ENCODE measurements at places on chromosomes 4 and X. TPM values are rescaled to one million over a fixed set of nuclear protein-coding genes. Genes with fewer than 3 reads are reported as not detected.
A peak's percentile ranks its signal among the peaks of the same experiment; 100 is the strongest.

GRCh38 chr4:145014365-145014764, 83.6 kb downstream of the ANAPC10 start:
- DNase-seq: no peak

DNA sequence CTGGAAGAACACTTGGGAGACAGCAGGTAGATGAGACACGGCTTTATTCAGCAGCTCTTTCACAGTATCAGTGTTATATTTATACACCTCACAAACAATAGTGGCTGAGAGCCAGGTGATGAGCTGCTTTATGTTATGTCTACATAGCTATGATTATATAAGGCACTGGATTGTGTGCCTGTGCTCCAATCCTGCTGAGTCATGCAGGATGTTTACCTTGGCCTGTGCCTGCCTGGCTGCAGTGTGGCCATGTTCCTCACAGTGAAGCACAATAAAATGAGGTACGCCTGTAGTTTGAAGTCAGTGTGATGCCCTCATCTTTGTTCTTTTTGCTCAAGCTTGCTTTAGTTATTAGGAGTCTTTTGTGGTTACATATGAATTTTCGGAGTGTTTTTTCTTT, 31.3 kb downstream of the CXCL13 start:
- DNase-seq: no peak

DNA sequence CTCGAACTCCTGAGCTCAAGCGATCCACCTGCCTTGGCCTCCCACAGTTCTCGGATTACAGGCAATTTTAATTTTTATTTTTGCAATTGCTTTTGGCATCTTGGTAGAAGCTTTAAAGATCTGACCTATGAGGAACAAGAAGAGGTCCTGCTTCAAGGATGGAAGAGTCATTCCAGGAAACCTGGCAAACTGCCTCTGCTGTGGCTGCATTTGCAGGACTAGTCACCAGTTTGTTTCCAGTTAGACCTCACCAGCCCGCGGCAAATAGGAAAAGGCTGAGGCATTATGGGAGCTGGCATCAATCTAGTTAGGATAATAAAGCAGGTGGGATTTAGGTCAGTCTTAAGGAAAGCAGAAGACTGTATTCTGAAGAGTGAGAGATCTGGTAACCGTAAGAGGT, 51.9 kb upstream of the LAS1L start:
- peak; percentile 24 for DNase-seq

DNA sequence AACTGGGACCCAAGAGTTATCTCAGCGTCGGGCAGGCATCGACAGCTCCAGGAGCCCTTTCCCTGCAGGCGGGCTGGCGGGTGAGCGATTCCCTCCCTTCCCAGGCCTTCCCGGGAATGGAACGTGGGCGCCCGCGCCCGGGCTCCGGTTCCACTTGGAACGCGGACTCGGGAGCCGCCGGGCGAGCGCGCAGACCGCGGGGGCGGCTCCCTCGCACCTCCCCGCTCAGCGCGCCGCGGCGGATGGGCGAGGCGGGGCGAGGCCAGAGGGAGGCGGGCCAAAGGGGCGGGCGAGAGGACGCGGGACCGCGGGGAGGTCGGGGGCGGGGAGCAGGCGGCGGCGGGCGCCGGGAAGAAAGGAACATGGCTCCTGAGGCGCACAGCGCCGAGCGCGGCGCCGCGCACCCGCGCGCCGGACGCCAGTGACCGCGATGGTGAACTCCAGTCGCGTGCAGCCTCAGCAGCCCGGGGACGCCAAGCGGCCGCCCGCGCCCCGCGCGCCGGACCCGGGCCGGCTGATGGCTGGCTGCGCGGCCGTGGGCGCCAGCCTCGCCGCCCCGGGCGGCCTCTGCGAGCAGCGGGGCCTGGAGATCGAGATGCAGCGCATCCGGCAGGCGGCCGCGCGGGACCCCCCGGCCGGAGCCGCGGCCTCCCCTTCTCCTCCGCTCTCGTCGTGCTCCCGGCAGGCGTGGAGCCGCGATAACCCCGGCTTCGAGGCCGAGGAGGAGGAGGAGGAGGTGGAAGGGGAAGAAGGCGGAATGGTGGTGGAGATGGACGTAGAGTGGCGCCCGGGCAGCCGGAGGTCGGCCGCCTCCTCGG, at the start of gene PKD2:
TSS of gene PKD2 (plus strand) at position 332 of the 818 bp plus-strand sequence. CDS start at position 431, 99 bp downstream.
- peak; percentile 93 for DNase-seq

DNA sequence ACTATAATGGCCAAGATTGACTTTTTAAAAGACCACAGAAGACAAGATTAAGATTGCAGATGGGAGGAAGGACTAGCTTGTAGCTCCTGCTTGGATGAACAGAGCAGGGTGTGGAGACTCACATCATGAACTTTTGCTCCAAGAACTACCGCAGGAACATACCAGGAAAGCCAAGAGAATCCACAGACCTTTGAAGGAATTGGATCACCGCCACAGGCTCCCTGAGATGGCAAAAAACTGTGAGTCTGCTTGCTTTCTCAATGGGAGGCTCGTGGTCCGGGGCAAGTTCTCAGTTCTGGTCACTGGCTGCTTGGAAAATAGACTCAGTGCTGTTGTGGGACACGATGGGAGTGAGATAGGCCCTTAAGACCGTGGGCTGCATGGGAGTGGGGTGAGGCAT, 276.6 kb downstream of the CCSER1 start:
- no peak for DNase-seq

- no peak for DNase-seq
Observed at GRCh38 chr4:155673453-155673979, 6.9 kb downstream of the GUCY1A1 start.

GRCh38 chrX:110036162-110037033, 33.5 kb downstream of the TMEM164 start:
- no peak for DNase-seq

- DNase-seq: no peak
Observed at GRCh38 chr4:35649778-35650177, 594.5 kb downstream of the ARAP2 start.

DNA sequence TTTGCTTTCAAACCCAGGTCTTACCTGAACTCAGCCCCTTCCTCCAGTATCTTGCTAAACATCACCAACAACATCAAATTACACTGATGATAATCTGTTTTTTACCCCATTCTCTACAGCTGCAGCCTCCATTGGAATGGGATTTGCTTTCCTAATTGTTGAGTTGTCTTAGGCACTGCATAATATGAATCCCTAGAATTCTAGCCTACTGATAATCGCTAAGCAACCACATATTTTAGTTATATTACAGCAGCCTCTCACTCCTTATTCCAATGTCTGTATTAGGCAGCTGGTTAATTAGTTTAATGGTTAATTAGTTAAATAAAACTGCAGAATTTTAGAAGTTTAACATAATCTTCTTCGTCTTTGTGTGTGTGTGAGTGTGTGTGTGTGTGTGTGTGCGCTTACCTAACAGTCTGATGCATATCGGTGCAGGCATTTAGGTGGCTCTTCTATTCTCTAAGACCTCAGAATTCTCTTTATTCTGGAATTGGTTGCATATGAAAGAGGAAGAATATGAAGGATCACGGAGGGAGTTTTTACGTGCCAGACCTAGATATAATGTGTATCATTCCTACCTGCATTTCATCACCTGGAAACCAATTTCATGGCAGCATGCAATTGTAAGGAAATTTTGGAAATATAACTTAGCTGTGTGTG, 5.3 kb upstream of the COMMD8 start:
- DNase-seq: no peak

DNA sequence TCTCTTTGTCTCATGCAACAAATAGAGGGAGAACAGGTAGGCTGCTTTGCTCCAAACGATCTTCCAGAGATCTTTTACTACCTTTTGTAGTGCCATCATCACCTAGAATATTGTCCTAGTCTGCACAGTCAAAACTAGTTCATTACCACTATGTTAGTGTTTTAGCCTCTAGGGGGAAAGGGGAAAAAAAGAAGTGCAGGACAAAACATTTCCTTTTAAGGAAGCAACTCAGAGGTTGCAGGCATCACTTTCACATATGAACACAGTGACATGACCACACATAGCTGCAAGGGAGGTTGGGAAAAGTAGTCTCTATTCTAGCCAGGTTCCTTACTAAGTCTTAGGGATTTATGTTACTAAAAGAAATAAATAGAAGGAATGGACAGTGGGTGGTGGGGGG, 39.3 kb upstream of the RAP2C start:
- no peak for DNase-seq

DNA sequence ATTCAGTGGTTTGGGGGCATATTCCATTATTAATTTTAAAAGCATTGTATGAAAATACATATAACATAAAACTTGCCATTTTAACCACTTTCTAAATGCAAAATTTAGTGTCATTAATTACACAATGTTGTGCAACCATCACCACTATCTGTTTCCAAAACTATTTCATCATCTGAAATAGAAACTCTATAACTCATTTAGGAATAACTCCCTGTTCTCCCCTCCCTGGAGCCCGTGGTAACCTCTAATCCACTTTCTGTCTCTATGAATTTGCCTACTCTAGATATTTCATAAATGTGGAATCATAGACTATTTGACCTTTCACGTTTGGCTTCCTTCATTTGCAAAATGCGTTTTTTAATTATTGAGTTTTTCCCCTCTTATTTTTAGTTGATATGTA, 101.4 kb upstream of the GPC4 start:
- peak; percentile 27 for DNase-seq

DNA sequence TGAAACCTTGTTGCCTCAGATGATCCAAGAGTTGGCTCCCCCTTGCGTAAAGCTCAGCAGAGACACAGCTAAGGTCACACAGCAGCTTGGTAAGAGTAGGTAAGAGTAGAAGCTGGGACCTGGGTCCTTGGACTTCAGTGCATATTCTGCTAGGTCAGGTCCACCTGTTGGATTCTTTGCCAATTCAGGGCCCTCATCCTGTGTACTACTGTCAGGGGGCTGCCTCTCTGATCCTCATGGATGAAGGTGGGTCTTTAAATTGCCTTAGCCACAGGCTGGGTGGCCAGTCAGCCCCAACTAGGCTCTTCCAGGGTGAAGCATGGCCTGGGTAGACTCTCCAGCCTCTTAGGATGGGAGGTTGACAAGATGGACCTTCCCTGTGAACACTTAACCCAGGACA, 155.8 kb downstream of the AMMECR1 start:
- DNase-seq: no peak

GRCh38 chr4:123505095-123506010, 108.8 kb downstream of the SPRY1 start:
- peak; percentile 28 for DNase-seq

DNA sequence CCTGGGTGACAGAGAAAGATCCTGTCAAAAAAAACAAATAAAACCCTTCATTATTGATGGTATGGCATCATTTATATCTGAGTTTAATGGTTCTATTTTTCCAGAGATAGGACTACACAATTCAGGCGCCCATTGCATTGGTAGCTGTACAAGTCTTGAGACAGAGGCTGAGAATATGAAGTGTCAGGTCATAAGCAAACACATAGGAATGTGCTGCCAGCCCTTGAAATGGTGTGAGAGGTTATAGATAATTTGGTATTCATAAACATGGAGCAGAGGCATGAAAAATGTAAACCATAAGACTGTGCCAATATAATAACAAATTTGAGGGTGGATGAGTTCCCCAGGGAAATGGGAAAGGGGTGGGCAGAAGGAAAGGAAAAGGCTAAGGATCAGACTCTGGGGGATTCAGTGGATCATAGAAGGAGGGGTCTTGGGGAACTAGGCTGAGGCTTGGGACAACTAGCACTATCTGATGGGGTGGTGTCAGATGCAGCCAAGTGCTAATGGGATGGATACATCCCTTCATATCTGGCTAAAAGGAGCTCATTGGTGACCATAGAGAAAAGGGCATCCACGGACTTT, 50.8 kb downstream of the MAOA start:
- DNase-seq: no peak

DNA sequence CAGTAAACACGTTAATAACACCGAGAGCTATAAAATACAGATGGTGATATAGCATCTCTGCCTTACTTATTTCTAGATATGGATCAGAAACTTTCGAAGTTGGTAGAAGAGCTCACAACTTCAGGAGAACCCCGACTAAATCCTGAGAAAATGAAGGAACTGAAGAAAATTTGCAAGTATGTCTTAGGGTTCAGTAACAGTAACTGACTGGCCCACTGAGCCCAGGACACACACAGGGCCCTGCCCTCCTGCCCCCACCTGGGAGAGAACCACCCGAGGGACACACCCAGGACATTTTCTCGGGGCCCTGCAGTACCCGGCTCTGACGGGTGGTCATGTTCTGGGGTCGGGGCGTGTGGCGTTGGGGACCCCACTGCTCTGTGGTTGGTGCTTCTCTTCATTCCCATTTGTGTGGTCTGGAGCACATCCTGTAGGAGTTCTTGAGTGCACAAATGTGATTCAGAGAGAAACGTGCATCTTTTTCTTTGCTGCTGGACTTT, 1.1 kb downstream of the UVSSA start:
- DNase-seq: no peak

DNA sequence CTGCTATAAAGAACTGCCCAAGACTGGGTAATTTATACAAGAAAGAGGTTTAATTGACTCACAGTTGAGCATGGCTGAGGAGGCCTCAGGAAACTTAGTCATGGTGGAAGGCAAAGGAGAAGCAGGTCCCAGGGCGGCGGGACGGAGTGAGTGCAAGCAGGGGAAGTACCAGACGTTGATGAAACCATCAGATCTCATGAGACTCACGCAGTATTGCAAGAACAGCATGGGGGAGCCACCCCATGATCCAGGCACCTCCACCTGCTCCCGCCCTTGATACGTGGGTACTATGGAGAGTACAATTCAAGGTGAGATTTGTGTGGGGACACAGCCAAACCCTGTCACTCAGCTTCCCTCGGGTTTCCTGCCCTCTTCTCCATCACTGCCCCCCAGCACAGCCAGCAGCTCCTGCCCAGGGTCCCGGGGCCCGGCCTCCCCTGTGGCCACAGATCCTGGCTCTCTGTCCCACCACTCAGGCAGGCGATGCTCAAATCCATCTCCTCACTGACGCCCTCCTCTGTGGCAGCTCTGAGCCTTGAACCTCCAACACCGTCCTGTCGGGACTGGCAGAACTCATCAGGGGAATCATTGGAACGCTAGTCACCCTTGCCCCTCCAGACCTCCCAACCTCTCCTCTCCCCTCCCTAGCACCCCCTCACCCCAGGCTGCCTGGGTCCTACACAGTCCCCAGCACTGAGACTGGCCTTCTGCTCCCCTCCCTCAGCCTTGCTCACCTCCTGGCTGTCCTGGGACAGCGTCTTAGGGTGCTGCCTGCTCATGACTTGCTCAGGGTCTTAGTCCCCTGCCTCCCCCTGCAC, 37.6 kb downstream of the FGFRL1 start:
- DNase-seq: peak; percentile 8

DNA sequence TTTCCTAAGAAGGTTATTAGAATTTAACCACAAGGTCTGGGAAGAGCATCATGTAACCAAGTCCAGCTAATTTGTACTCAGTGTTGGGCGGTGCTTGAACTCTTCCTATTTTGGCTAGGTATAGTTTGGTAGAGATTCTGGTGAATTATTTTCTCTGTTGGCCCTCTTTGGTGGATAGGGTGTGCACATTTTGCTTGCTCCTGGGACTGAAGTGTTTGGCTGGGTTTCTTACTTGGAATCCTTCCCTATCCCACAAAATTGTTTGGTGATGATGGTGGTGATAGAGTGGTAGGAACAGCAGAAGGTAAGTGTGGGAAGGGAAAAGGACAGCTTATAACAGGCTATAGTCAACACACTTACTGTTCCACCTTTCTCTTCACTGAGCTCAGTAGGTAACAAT, 194.8 kb upstream of the GPC4 start:
- no peak for DNase-seq

The RAI2 gene
- total RNA-seq: 18.2 TPM

The ADGRG2 gene
- total RNA-seq: 2.9 TPM

The SORCS2 gene
- total RNA-seq: 0.59 TPM

The ITM2A gene
- 565 TPM for total RNA-seq

The BEND4 gene
- 1.0 TPM for total RNA-seq

The NUDT10 gene
- total RNA-seq: 45.9 TPM

Data from uterus (tissue), 4 donors.